Activated naive CD8-positive, alpha-beta T cell treated with anti-CD3 and anti-CD28 coated beads for 36 hours (primary cell): ENCODE measurements at places on chromosomes 7 and 10. TPM values are rescaled to one million over a fixed set of nuclear protein-coding genes. Genes with fewer than 3 reads are reported as not detected.

DNA sequence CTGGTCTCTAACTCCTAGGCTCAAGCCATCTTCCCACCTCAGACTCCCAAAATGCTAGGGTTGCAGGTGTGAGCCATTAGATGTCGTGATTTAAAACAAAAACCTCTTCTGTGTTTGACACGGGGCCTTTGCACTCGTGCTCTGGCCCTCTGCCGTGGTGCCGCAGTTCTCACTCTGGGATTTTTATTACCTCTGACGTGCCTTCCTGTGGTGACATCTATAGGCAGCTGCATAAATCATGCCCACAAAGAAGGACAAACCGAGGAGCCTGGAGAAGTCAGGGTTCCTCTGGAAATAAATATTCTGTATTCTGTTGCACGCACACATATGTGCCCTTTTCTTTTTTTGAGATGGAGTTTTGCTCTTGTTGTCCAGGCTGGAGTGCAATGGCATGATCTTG, 25.9 kb upstream of the OCM start:
- no peak for DNase-seq

GRCh38 chr7:139494835-139495579, 11.5 kb upstream of the KLRG2 start:
- DNase-seq: peak; percentile 31

Gene TMEM270
- total RNA-seq: not detected

Gene AGMO
- not detected for total RNA-seq

Gene GNG11
- total RNA-seq: not detected

GRCh38 chr7:149867762-149868622, 5.8 kb upstream of the ATP6V0E2 start:
- DNase-seq: no peak

Gene UNCX
- total RNA-seq: not detected

GRCh38 chr7:94486216-94486615, 23.4 kb upstream of the CASD1 start:
- no peak for DNase-seq

GRCh38 chr7:28169230-28169629, 11.4 kb downstream of the JAZF1 start:
- no peak for DNase-seq

Gene OR2A5
- total RNA-seq: not detected

Gene TMEM196
- not detected for total RNA-seq

Gene TCERG1L
- total RNA-seq: 0.08 TPM

DNA sequence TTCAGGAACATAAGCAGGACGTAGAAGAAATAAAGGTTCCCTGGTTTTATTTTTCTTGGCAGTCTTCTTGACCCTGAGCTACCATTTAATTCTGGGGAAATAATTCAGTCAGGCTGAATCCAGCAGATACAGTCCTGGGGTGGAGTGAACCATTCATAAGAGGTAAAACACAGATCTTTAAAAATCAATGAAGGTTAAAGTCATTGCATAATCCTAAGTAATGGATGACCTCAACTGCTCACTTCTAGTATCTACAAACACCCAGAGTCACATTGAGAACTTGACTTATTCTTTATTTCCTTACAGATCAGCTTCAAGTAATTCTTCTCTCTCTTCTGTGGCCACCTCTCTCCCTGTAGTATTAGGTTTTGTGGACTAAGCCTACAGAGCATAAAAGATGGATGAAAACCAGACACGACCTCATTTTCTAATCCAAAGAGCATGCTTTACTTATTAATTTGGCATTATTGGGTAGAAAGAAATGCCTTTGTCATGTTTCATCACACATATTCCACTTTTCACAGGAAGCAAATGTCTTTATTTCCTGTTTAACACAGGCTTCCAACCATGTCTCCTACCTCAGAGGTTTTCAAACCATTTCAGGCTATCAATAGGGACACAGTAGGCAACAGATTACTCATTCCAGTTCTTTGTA, 182.3 kb upstream of the IMMP2L start:
- no peak for DNase-seq

- no peak for DNase-seq
Measured at GRCh38 chr7:103379270-103379975, 32.0 kb downstream of the PSMC2 start.

DNA sequence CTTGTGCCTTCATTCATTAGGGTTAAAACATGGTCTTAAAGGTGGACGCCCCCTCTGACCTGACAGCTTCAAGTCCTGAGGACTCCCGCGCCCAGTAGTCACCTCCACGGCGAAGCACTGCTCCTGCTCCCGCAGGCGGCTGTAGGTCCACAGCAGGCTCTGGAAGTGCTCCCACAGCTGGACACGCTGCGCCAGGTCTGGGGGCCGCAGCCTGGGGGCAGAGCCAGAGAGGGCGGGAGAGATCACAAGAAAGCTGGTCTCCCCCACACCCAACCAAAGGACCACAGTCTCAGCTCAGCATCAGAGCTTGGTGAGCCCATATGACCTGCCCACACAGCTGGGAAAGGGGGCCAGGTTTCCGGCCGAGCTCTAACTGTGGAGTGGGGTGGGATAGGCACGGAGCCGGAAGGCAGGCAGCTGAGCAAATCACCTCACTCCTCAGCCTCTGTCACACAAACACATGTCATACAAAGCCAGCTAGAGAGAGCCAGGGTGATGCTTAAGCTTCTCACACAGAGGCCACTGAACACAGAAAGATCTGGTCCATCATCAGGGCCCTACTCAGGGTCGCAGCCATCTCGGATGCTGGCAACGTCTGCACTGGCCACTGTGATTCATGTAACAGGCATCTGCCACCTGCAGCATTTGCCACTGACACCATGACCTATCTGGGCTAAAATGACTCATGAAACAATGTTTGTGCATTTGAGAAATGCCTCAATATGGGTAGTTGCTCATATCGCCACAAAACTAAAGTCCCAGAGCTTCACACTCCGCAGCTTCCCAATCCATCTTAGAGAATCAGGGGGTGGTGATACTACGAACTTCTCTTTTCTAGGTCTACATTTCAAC, 12.6 kb downstream of the HPS1 start:
- no peak for DNase-seq

Gene CYP2C19
- total RNA-seq: not detected

DNA sequence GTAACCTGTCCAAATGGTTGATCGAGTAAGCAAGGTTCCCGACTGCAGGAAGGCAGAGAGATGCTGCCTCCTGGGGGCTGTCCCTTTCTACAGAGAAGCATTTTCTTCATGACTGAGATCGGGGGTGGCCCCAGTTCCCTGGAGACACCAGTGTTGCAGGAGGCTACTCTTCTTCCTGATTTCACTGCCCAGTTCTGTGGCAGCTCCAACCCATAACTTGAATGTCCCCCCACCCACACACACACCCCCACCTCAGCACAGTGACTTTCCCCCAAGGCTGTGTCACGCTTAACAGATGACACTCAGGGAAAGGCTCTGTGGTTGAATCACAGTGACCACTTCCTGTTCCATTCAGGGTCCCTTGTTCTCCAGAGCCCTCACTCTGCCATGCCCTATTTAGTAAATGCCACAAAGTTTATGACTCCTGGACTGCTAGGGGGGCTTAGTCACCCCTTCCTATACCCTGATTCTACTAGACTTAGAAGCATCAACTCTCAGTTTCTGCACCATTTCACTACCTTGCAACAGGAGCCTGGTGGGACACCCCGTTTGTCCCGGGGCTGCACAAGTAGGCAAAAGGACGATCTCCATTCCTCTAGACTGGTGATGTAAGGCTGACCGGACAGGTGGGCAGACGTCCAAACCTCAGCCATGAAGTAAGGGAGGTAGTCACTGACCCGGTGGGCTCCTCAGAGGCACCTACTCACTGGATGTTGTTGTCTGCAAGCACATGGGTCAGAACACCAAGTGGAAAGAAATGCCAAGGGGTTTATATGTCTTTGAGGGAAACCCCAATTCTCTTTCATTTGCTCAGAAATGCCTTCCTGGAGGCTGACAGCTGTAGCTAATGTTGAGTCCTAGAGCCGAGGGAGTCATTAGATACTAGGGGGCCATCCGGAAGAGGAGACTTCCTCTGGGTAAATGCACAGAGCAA, 31.3 kb upstream of the SMC3 start:
- peak; percentile 82 for DNase-seq

GRCh38 chr10:124459395-124459794, 2.2 kb upstream of the LHPP start:
- DNase-seq: no peak

GRCh38 chr10:19913987-19914386, 97.8 kb downstream of the PLXDC2 start:
- DNase-seq: no peak

GRCh38 chr7:128908750-128909624, 1.5 kb downstream of the KCP start:
- no peak for DNase-seq

DNA sequence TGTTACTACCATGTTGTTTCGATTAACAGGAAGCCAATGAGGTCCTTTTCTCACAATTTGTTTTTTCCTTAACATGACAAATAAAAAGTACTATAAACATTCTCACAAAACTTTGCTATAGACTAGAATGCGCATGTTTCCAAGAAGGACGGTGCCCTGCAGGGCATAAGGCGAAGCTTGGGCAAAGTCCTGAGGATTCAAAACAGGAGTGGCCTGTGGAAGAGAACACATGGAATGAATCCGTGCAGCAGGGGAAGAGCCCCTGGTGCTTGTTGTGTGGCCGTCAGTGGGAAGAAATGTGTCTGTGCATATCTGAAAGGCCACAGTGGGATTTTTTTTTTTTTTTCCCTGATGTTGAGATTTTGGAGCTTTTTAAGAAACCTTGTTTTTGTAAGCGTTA, 67.6 kb downstream of the ITGA8 start:
- no peak for DNase-seq

DNA sequence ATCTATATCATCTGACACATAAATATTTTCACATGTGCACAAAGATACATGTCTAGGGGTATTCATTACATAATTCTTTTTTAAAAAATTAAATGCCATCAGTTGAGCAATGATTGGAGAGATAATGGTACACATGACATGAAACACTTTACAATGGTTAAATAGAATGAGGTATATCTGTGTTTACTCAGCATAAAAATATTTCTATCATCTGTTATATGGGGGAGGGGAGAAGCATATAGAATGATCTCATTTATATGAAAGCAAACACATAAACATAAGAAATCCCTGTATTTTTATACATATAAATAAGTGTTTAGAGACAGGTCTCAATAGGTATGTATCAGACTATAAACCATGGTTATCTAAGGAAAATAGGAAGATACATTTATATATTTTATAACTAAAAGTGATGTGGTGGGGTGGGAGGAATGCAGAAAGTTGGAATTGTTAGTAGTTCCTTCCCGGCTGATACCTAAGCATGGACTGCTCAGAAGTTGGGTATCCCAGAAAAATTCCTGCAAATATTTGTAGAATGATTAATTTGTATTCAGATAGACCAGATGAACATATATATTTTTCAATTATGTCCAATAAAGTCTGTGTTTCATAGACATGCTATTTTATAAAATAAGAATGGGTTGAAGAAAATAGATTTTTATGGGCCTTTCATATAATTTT, 75.1 kb downstream of the SHOC2 start:
- no peak for DNase-seq

GRCh38 chr7:45179666-45180065, 22.1 kb downstream of the RAMP3 start:
- no peak for DNase-seq

Gene ASB10
- not detected for total RNA-seq

Gene EGFR
- not detected for total RNA-seq

DNA sequence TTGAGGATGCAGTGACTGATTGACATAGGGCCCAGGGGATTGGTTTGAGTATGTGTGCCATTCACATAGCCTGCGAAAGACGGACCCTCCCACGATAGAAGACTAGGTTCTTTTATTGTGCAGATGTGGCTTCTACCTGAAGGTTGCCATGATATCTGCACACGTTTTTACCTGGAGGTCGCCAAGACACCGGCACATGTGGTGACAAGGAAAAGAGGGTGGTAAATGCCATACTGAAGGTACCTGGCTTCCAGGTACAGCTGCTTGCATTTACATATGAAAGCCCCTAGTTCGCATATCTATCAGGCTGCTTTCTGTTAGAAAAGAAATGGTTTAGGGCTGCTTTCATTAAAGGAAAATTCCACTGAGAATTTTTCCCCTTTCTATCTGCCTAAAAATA, 43.6 kb downstream of the ZNF22 start:
- no peak for DNase-seq

- DNase-seq: no peak
Measured at GRCh38 chr7:121544726-121545125, 148.6 kb upstream of the FAM3C start.

DNA sequence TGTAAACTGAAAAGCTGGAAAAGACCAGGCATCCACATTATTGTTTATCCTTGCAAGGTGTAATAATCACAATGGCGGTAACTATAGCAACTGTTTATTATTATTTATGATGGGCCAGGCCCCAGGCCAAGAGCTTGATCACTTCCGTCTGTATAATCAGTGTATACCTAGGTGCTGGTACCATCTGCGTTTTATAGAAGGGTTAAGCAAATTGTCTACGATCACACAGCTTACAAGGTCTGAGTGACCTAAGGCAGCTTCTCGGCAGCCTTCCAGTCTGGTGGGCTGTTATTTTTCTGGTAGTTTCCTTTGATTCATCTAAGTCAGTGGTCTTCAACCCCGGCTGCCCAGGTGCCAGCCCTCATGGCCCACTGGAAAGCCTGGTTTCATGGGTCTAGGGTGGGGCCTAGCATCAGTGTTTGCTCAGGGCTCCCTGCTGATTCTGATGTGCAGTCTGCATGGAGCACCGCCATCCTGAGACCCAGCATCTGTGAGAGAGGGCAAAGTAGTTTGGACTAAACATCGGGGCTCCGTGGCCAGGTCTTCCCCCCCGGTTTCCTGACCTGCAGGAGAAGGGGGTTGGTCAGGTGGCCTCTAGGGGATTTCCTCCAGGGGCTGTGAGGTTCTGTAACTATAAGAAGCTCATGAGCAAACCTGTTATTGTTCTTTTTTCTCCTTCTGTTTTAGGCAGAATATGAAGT, 146.4 kb downstream of the RGS10 start:
- no peak for DNase-seq

DNA sequence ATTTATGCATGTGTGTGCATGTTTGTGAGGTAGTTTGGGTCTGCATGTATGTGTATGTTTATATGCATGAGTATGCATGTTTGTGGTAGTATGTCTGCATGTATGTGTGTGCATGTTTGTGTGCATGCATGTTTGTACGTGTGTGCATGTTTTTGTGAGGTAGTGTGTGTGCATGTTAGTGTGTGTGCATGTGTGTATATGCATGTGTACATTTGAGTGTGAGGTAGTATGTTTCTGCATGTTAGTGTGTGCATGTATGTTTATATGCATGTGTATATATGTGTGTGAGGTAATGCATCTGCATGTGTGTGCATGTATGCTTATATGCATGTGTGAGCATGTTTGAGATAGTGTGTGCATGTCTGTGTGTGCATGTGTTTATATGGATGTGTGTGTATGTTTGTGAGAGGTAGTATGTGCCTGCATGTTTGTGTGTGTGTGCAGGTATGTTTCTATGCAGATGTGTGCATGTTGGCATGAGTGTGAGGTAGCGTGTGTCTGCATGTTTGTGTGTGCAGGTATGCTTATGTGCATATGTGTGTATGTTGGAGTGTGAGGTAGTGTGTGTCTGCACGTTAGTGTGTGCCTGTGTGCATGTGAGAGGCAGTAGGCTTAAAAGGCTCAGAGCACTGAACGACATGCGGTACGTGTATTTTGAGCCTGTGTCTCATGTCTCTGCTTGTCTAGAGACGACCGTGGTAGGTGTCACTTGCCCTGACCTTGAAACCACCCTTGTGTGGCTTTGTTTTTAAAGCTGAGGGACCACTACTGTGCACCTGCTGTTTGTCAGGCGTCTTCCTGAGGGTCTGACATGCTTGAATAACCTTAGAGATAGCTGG, 43.7 kb downstream of the PFKP start:
- no peak for DNase-seq
